ENCODE measurements at places on chromosomes 16 and 17.

- no peak for DNase-seq
Measured at GRCh38 chr17:27995554-27995953, 46.9 kb upstream of the NLK start.

DNA sequence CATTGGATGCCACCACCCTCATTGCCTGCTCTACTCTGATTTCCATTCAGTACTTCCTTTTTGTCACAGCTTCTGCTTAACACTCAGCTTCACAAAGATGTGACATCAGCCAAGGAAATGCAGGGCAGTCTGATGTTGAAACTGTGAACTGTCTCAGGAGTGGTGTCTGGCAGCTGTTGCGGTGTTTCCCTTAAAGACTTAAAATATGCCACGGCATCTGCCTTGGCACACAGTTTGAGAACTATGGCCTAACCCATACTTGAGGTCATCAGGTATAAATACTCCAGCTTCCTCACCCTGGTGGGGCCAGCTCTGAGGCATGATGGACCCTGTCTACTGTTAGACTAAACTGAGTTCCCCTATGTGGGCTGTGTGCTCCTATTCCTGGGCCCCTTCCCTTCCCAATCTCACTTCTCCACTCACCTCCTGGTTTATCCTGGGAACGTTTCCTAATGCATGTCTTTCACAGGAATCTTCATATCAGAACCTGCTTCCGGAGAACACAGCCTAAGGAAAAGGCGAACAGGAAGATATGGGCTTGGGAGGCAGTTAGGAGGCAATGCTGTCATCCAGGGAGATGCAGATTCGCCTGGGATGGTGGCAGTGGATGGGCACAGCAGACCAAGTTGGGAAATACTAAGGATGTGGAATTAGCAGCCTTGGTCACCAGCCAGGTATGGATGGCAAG lies 96.5 kb downstream of the WSCD1 start:
- DNase-seq = no peak

- no peak for DNase-seq
Measured at GRCh38 chr17:51650772-51651171, 390.4 kb downstream of the UTP18 start.

GRCh38 chr16:31093132-31093703 lies 1.4 kb downstream of the VKORC1 start:
- no peak for DNase-seq

DNA sequence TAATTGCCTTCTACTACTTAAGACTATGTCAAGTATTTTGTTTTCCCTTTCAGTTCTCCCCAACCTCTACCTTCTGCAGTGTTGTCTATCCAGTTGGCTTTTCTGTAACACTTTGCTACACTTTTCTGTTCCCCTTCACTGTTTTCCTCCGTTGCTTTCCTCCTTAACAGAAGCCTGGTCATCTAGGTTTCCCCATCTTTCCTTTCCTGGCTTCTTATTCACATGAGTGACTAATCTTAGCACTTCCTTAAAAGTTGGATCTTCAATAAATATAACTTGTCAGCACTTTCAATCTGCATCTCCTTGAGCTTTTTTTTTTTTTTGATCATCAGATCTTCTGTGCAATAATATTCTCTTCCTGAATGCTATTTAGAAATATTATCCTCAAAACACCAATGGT lies 2.8 kb upstream of the SLFN11 start:
- no peak for DNase-seq

DNA sequence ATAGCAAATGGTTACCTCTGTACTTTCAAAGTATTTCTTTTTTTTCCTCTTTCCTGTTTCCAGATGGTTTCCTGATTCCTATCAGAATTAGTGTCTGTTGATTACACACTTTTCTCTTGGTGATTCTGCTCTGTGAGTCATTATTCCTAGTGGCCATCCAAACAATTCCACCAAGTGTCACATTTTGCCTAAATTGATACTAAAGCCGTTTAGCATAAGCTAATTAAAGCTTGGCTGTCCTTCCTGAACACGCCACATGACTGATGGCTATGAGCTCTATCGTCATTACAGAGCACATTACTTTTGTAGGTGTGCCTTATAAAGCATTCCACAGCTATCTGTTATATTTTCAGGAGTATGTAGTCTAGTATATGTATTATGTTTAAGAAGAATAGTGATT lies 671.2 kb downstream of the CDH8 start:
- DNase-seq = no peak

DNA sequence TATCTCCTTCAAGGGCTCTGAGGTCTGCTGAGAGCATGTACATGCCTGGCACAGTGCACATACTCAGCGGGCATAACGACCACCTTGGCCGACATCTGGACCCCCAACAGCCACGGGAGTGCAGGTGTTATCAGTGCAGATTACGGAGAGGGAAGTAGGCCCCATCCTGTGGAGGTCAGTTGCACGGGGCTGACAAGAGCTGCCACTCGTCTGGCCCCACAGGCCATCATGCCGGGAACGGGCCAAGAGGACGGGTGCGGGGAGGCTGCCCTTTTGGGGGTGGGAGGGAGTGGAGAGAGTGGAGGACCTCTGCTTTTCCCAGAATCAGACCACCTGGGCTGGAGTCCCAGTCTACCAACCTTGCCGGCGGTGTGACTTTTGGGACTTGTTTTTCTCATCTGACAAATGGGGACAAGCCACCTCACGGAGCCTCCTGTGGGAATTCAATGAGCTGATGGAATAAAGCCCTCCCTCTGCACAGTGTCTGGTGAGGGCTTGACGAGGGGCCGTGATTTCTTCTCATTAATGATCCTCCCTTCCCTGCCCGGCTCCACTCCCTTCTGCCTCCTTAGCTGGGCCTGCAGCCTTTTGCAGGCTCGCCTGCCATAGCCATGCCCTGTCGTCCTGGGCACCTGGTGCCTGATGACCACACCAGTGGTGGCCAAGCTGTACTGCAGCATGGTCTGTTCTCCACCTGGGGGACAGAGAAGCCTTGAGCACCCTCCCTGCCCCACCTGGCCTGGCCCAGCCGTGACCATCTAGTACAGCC lies 4.6 kb downstream of the PRSS33 start:
- DNase-seq = no peak

DNA sequence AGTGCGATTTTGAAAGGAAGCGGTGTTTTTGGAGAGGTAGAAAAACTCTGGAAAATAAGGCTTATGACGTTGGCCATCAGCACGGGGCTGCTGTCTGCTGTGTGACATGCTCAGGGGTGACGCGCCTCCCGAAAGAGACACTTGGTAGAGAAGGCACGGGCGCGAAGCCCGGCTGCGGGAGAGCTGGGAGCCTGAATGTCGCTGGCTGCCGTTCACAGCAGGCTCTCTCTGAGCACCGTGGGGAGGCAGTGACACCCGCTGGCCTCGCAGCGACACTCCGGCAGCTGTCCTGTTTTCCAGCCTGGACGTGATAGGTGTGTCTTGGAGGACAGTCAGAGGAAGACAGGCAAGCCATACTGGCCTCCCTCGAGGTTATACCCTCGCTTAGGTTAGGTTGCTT lies 759.1 kb upstream of the RBFOX1 start:
- no peak for DNase-seq

DNA sequence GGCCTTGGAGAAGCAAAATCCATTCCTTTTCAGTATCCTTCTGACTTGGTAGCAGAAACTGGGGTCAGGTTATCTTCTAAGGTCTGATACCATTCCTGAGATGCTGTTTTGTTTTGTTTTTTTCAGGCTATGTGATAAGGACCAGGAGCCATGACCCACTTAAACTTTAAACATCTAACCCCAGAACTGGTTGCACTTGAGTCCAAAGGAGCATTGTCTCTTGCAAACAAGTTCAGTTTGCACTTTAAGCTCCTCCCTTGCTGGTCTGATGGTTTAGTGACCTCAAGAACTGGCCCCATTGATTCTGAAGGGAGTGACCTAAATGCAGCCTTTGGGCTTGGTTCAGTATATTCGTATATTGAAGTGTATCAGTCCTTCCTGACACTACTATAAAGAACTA lies 75.2 kb downstream of the ERCC4 start:
- DNase-seq = no peak

- no peak for DNase-seq
Measured at GRCh38 chr16:25253322-25253721, 4.3 kb downstream of the ZKSCAN2 start.

DNA sequence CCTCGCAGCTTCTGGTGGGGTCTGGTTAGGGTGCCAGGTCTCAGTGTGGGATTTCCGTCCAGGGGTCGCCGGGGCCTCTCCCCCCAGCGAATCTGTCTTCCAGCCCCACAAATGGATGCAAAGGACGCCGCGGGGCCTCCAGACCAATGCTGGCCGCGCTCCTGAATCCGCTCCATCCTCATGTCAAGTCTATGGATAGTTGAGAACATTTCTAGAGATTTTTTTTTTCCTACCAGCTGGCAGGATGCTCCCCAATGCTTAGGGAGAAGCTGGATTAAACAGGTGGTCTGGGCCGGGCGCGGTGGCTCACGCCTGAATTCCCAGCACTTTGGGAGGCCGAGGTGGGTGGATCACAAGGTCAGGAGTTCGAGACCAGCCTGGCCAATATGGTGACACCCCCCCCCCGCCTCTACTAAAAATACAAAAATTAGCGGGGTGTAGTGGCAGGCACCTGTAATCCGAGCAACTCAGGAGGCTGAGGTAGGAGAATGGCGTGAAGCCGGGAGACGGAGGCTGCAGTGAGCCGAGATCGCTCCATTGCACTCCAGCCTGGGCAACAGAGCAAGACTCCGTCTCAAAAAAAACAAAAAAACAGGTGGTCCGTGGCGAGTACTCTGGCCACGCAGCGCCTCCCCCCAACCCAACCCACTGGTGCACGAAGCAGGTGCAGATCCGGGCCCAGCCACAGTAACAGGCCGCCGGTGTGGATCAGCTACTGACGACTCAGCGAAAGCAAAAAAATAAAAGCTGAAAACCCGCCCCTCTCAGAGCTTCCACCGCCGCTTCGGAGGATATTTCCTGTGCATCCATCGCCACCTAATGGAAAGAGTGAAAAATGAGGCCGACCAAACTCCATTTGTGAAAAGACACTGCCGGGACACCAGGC lies 1.1 kb upstream of the NXN start:
- DNase-seq = peak; percentile 79

DNA sequence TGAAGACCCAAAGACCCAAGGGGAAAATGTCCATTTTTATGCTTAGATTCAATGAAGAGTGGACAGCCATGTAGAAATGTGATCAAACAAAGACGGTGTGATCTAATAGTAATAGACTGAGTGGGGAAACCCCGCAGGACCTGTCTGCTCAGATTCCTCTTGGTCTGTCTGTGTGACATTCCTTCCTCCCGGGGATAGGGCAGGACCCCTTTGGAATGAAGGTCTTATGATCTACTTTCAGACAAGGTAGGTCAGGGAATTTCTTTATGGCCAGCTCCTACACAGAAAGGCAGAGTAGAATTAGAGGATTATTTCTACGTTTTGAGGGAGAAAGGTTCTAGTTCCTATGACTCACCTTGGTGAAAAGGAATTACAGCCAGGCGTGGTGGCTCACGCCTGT lies 267.6 kb downstream of the STX8 start:
- no peak for DNase-seq

DNA sequence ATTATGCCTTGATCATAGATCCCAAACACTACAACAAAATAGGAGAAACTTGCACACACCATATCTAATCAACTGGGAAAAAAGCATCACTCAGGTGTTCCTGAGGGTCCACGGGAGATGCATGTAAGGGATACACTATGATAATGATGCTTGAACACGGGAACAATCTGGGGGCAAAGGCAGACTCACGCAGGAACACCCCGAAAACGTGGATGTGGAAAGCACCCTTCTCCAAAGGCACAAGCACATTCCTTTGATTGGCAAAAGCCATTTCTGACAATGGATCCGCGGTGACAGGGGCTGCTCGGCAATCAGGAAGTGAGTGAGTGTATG lies 1.3 kb downstream of the ZNF652 start:
- peak; percentile 60 for DNase-seq

DNA sequence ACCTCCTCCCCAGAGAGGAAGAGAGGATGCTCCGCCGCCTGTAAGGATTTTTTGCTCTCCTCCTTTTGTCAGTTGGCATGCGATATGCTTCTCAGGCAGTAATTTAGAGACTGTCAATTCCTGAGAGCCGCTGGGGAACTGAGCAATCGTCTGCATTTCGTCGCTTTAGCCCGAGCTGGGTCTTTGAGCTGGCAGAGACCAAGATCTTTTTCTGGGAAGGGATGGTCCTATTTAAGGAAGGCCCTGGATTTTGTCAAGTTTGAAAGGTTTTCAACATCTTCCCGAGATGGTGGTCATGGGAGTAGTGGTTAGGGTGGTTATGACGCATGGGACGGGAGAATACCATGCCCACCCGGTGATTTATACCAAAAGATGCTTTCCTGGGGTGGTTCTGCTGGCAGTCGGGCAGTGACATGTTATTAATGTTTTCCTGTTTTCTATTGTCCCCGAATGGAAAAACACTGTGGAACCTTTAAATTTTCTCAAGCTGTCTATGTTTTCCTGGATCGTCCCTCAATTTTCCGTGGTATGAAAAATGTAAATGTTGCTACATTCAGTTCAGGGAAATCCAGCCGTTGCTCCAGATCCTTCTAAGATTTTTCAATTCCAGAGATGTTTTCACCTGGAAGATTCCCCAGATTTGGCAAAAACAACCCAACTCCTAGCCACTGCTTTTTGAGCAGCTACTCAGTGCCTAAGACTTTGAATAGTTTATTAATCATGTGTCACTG lies 586.4 kb downstream of the MAF start:
- no peak for DNase-seq

Data from stimulated activated CD8-positive, alpha-beta memory T cell treated with anti-CD3 and anti-CD28 coated beads, Interleukin-4, amount 100 ng/mL, for 48 hours (primary cell).